ENCODE measurements at places on chromosomes 6 and 20.

DNA sequence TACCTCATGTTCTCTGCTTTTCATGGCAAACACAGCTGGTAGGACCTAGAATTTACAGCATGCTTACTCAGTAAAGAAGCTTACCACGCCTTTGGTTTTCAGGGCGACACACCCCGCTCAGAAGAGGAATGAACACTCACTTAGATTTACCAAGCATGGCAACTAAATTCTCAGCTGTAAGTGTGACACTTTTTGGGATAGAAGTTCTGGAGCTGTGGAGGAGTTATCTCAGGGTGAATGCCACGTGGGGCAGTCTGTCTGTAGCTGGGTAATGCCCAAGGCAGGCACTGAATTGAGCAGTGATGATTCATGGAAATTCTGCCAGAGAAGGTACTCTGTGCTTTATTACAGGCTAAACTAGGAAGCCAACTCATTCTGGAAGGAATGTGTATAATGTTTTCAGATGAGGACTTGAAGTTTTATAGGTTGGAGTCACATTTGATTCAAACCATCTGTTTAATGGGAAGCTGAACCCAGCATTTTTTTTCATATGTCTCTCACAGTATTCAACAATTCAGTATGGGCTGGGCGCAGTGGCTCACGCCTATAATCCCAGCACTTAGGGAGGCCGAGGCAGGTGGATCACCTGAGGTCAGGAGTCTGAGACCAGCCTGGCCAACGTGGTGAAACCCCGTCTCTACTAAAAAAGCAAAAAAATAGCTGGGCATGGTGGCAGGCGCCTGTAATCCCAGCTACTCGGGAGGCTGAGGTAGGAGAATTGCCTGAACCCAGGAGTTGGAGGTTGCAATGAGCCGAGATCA, 3.5 kb upstream of the PRIM2 start:
- DNase-seq = no peak

DNA sequence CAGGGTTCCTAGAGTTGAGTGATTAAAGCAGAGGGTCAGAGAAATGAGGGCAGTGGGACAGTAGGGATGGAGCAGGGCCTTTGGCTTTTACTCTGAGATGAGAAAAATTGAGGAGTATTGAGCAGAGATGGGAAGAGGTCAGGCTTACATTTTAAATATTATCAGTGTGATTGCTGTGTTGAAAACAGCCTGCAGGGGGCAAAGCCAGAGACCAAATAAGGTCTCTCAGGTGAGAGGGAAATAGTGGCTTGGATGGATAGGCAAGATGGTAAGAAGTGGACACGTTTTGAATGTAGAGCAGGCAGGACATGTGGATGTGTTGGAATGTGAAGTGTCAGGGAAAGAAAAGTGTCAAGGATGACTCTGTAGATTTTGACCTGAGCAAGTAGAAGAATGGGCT, 105.0 kb upstream of the MAP3K7 start:
- no peak for DNase-seq

DNA sequence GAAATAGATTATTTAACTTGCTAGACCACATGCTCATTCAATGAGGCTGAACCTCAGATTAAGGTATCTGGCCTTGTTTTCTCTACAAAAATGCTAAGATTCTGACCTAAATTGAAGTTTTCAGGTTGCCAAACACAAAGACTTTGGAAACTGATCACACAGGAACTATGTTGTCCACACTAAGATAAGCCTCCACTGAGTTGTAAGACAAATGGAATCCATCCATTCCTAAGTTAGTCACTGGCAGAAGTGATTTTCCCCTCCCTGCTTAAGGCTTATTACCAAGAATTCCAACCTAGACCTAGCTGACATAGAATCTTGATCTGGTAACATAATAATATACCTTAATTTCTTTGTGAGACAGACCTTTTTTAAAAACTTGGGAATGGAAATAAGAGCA, 608.1 kb downstream of the TENT5A start:
- DNase-seq = no peak

DNA sequence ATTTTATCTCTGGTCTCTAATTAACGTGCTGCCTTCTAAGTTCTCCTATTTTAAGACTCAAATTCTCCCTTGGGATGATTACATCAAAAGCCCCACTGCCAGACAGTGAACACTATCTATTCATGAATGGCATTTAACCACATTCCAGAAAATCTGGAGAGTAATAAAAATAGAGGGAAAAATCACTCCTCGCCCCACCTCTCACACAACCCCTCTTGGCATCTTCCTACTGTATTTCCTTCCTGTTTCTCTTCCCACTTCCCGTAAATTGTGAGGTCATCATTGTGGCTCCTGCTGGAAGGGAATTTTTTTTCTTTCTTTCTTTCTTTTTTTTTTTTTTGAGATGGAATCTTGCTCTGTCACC, 31.5 kb downstream of the RAB44 start:
- no peak for DNase-seq

DNA sequence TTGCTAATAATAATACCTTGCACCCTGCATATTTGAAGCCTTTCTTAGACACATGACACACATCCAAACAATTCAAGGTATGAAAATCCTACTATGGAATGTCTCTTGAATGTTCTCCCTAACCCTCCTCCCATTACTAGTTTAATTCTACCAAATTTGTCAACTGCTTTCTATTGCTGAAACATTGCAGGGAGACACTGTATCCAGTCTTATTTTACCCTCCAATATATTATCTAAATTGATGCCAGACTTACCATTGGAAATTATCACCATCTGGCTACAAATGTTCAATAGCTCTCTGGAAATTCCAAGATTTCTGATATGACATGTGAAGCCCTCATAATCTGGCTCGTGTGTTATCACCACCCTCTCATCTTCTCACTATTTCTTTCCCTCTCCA, 1027.3 kb upstream of the CITED2 start:
- DNase-seq = no peak

GRCh38 chr6:101398716-101399615, 5.5 kb downstream of the GRIK2 start:
- DNase-seq = no peak

GRCh38 chr6:29506446-29507067, 18.8 kb upstream of the MAS1L start:
- DNase-seq = no peak

- DNase-seq = no peak
Measured at GRCh38 chr6:32178547-32179440, 589 bp downstream of the RNF5 start.

DNA sequence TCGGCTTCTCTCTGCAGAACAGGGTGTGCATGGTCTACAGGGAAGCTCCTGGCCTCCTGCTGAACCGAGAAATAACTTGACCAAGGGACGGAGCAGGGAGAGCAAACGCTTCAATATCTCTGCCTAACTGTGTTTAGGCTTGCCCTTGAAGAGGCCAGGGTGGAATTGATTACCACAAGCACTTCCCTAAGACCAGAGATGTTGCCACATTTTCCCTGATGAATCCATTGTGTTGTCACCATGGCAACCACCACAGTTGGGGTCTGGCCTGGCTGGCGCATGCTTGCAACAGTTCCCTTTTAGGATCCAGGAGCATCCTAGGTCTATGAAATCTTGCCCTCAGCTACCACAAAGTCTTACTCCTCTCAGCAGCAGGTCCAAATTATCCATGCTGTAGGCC, 213.5 kb upstream of the SULF2 start:
- no peak for DNase-seq

DNA sequence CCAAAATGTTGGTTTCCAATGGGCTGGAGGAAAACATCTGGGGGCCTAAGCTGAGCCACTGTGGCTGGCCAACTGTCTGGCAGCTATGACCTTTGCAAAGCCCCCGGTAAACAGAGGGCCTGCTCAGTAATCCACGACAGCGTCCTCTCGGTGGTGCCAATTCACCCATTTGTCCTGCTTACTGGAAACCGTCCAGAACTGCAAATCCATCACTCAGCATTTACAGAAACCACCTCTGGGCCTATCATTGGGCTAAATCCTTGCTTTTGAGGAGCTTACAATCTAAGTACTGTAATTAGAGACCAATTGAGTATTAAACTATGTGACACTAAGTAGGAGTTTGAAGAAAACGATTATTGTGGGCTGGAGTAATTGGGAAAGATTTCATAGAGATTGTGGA, 31.0 kb downstream of the ADAT2 start:
- no peak for DNase-seq

GRCh38 chr6:37657112-37657886, 40.4 kb downstream of the MDGA1 start:
- DNase-seq = no peak

DNA sequence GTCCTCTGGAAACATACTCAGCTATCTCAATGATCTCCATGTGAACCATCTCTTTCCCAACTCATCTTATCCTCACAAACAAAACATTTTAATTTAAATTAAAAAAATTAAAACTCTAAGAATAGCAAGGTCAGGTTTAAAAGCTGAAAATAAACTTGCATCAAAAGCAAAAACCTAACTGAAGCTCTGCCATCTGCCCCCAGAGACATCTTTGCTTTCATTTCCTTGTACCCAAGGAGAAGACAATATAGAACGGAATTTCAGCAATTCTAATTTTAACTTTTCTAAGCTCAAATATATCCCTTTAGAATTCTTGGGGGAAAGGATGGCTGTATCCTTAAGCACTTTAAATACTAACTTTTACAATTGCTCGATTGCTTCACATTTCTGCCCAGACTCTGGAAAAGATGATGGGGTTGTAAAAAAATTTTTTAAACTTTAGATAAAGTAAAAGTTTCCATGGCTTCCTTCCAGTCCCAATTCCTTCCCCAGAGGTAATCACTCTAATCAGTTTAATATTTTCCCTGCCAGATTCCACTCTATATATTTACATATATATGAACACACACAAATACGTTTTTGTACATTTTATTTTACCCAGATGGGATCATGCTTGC, 69.2 kb upstream of the SMIM29 start:
- no peak for DNase-seq

DNA sequence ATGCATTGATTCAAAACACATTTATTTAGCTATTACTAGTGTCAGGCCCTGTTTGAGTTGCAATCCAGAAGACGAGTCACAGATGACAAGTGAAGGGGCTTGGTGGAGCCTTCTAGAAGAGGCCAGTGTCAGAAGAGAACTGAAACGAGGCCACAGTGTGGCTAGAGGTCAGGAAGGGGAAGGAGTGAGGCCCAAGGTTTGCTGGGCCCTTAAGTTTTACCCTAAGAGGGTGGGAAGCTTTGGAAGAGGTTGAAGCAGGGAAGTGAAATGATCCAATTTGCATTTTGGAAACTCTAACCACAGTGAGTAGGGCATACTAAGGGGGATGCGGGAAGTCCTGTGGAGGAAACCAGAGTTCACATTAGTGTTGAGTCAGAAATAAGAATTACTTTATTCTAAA, 25.0 kb downstream of the TTK start:
- no peak for DNase-seq

DNA sequence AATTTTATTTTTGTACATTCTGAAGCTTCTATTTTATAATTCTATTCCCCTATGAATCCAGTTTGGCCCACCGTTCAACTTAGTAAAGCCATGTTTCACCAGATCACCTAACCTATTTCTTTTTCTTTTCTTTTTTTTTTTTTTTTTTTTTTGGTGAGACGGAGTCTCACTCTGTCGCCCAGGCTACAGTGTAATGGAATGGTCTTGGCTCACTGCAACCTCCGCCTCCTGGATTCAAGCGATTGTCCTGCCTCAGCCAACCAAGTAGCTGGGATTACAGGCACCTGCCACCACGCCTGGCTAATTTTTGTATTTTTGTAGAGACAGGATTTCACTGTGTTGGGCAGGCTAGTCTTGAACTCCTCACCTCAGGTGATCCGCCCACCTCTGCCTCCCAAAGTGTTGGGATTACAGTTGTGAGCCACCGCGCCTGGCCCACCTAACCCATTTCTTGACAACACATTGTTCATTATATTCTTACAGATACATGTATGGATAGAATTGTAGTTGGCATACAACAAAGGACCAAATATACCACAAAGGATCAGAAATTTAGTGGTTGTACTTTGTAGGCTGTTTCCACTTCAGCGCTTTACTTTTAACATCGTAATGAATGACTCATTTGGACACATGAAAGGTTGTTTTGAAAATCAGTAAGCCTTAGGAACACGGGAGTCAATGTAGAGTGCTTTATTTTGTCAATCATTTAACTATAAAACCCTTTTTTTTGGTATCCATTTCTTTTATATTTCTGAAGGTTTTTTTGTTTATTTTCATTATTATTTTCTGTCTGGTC, 63.2 kb downstream of the GJA1 start:
- DNase-seq = no peak

DNA sequence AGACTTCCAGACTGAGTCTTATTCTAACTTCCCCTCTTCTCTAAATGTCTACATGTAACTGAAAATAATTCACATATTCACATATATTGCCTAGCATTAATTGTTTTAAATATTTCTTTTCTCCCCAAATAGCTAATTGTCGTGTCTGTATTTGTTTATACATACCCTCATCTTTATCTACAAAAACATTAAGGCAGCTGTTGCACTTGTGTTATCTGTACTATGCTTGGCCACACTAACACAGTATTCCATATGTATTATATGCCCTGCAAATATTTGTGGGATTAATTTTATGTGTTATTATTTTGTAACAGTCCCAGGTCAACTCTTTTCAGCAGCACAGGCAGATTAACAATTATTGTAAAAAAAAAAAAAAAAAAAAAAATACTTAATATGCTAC, 11.7 kb downstream of the HDAC2 start:
- no peak for DNase-seq

DNA sequence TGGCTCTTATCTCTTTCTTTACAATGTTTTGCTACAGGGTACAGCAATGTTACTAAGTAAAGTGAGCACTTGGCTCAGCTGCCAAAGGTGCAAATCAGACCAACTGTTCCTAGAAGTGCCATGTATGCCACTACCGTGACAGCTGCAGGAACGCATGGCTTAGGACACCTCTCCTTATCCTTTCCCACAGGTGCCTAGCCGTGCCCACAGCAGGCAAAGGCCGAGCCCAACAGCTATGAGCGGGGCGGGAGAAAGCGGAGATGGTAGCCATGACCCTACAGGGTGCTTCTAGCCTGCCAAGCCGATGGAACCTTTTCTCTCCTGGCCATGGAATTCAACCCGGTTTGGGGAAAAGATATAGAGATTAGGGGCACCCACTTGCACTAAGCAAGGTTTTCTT, 97.1 kb downstream of the FAXC start:
- DNase-seq = no peak

DNA sequence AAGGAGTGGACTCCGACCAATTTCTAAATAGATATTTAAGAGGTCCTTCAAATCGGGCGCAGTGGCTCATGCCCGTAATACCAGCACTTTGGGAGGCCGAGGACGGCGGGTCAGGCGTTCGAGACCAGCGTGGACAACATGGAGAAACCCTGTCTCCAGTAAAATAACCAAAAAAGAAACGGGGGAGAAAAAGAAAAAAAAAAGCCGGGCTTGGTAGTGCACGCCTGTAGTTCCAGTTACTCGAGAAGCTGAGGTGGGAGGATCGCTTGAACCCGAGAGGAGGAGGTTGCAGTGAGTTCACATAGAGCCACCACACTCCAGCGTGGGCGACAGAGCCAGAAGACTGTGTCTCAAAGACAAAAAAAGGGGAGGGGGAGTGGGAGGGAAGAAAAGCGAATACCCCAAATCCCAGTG, 53.3 kb upstream of the HFE start:
- no peak for DNase-seq

All from CD4-positive, alpha-beta T cell (primary cell).